CD4-positive, CD25-positive, alpha-beta regulatory T cell (primary cell): ENCODE measurements at places on chromosomes 3 and 15. TPM values are rescaled to one million over a fixed set of nuclear protein-coding genes. Genes with fewer than 3 reads are reported as not detected.

Gene ZNF502
- total RNA-seq: 0.94 TPM

Gene PLA1A
- not detected for total RNA-seq

Gene GASK1A
- not detected for total RNA-seq

Gene GOLGA8G
- total RNA-seq: not detected

Gene CLDN11
- not detected for total RNA-seq

Gene SERPINI2
- not detected for total RNA-seq

Gene CA12
- total RNA-seq: not detected

Gene TMC3
- not detected for total RNA-seq

Gene GRK7
- total RNA-seq: not detected

Gene SEMA3B
- total RNA-seq: 1.7 TPM

Gene WDR93
- total RNA-seq: not detected

Gene STRC
- total RNA-seq: 1.5 TPM

Gene TUSC7
- total RNA-seq: not detected

Gene C2CD4A
- 0.17 TPM for total RNA-seq

Gene ACTR8
- total RNA-seq: 35.8 TPM

Gene FANCI
- 16.8 TPM for total RNA-seq

Gene KNL1
- total RNA-seq: 9.7 TPM

Gene SPSB4
- not detected for total RNA-seq

Gene ST8SIA2
- total RNA-seq: not detected

Gene FOXL2NB
- not detected for total RNA-seq

Gene FRMD5
- total RNA-seq: not detected

Gene FILIP1L
- total RNA-seq: 0.37 TPM

Gene LRRIQ4
- not detected for total RNA-seq

Gene SCN10A
- not detected for total RNA-seq

Gene MAN2A2
- total RNA-seq: 120 TPM

Gene USP50
- not detected for total RNA-seq

Gene EXD1
- total RNA-seq: not detected

Gene GOLGA6D
- not detected for total RNA-seq

Gene SAMD7
- total RNA-seq: not detected

Gene FBXW12
- total RNA-seq: not detected

Gene TERC
- total RNA-seq: 2.9 TPM

Gene CLRN1
- total RNA-seq: not detected

Gene CCDC50
- total RNA-seq: 10.3 TPM

Gene CACNA1D
- 0.44 TPM for total RNA-seq

Gene EAF2
- total RNA-seq: 5.7 TPM

Gene C3orf70
- not detected for total RNA-seq

Gene AGTR1
- total RNA-seq: not detected

Gene MED12L
- 2.7 TPM for total RNA-seq

Gene BFSP2
- total RNA-seq: 6.6 TPM

Gene GRIP2
- total RNA-seq: not detected

Gene ACAA1
- total RNA-seq: 80.7 TPM

Gene PRTG
- total RNA-seq: not detected

Gene DPPA2
- not detected for total RNA-seq

Gene HRG
- not detected for total RNA-seq

Gene P2RY12
- total RNA-seq: 1.9 TPM

Gene ARGFX
- not detected for total RNA-seq

Gene FGF7
- not detected for total RNA-seq

Gene FANCD2OS
- total RNA-seq: not detected
